Activated T-cell treated with anti-CD3 and anti-CD28 coated beads for 24 hours (primary cell): ENCODE measurements at places on chromosomes 6 and 20.

GRCh38 chr6:56003616-56004015 lies 128.2 kb upstream of the BMP5 start:
- DNase-seq, result no peak

DNA sequence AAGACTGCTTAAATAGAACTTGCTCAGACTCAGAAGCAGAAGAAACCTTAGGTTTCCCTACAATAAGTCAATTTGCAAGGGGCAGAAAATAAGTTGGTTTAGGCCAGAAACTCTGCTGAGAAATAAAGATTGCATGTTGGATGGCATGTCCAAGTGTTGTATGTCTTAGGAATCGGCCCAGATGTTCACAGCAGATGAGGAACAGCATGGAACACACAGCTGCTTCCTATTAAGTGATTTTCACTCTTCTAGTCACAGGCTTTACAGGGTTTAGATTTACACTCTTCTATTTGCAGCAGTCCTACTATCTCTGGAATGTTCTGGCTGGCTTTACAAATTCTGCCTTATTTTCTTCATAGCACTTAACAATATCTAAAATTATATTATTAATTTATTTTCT lies 3.2 kb downstream of the ZKSCAN4 start:
- DNase-seq, result no peak

- DNase-seq, result no peak
Observed at GRCh38 chr6:13373488-13373886, 45.1 kb upstream of the TBC1D7 start.

DNA sequence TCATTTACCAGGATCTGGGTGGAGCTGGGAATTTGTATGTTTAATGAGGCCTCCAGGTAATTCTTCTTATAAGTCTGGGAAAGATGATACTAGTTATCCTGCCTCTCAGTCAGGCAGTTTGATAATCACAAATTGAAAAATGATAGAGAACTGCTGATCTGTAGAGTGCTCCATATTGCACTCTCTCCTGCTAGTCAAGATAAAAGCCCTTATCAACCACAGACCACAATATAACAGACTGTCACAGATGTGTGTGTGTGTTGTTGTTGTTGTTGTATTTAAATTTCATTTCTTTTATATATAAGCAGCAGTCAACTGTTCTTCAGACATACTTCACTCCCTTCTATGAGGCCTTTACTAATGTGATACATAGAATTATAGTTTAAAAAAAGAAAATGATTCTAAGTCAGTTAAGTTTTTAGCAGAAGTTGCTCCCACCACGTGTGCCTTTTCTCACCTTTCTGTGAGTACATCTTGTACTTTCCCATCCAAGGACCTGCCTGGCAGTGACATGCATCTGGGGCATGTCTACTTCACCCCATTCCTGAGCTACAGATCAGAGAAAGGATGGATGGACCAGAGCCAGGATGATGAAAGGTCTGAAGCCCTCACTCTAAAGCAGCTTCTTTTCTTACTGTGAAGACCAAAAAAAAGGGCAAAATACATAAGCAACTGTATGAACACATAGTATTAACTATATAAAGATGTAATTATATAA lies 29.8 kb downstream of the TENT5A start:
- DNase-seq, result no peak

DNA sequence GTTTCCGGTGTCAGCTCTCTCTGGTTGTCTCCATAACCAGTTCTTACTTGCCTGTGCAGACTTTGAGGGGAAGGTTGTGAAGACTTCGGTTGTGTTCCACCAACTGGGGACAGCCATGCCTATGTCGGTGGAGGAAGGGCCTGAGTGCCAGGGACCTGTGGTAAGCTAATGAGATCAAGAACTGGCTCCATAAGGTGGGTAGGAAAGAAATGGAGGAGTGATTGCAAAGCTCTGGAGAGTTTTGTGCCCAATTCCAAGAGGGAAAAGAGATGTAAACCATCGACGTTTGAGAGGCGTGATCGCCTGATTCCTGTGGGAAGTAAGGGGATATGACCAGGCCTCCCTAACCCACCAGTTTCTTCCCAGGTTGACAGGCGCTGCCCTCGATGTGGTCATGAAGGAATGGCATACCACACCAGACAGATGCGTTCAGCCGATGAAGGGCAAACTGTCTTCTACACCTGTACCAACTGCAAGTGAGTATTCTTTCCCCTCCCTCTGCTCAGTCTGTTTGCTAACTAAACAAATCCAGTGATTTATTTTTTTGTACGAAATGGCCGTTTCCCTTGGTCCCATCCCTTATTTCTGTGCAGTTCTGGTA lies 893 bp downstream of the POLR1H start:
- no peak for DNase-seq
